ENCODE measurements at places on chromosomes 16 and 17.

GRCh38 chr17:37485938-37486570 lies 3.6 kb upstream of the DUSP14 start:
- DNase-seq: no peak

DNA sequence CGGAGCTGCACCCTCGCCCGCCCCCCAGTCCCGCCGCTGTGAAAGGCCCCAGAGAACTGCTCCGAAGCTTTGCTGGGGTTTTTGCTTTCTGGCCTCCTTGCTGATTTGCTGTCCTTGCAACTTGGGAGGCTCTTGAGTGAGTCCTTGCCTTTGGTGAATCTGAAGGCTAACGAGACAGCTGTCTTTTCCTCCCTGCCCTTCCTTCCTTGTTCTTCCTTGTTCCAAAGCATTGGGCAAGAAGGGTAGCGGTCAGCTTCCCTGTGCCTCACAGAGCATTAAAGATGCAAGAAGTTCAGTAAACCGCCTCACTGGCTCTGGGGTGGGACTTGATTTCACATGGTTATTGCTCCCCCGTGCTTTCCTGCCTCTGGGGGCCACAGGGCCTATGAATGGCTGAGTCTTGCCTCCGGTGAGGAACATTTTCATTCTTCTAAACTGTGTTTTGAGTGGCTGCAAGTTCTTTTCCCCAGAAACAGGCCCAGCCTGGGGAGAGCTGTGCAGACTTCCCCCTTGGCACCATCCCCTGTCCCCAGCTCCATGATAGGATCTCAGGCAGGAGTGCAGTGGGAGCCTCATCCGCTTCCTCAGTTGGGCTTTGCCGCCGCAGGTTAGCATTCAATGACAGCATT lies 1.4 kb downstream of the YPEL2 start:
- peak; percentile 75 for DNase-seq

DNA sequence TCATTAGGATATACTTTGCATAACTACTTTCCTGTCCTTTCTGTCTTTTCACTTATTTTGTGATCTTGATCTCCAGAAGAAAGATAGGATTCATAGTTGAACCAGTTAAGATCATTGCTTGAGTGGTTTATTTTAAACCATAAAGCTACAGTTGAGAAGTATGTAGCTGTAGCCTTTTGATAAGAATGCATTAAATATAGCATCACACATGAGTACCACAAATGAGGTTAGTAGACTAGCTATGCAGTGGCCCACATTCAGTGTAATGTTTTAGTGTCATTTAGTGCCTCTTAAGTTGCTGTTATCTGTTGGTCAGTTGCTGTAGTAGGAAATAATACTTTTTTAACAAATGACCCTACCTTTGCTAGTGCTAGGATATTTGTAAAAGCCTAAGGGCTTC lies 1.3 kb downstream of the NLK start:
- DNase-seq: no peak

DNA sequence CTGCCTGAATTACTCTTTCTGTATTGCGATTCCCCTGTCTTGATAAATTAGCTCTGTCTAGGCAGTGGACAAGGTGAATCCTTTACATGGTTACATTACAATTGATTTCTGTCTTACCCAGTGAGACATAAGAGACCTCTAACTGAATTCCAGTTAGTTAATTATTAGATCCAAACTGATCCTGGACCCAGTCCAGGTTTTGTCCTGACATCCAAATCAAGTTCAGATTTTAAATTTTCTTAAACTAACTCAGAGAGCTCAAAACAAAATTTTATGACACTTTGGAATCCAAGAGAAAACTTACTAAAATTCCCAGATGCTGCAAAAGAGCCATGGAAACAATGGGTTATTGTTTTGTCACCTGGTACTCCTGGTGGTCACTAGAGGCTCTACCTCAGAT lies 2166.6 kb downstream of the TP53TG3F start:
- no peak for DNase-seq

Data from sigmoid colon (tissue), 7 donors.